ENCODE measurements at places on chromosomes 3 and 15.

- no peak for DNase-seq
Observed at GRCh38 chr15:39502611-39503195, 78.2 kb upstream of the THBS1 start.

DNA sequence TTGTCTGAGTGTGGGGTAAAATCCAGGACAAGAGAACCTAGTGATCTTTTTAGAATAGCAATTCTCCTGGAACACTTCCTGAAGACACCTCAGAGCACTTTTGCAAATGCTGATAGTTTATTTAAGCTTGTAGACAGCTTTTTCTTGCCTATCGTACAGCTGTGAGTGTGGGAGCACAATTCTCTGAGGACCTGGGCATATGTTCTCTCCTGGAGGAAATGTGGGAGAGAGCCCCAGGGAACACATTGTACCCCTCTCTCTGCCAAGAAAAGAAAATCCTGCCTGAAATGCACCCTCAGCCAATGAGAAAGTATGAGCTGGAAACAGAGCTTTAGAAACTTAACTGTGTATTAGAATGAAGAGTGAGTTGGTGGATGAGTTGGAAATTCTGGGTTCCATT, 308.3 kb upstream of the SEMA6D start:
- no peak for DNase-seq

- DNase-seq, result no peak
Observed at GRCh38 chr3:45932112-45932511, 11.2 kb upstream of the CXCR6 start.

GRCh38 chr3:122680475-122681283, at the start of gene PARP14:
PARP14 (plus strand) TSS chr3:122680839; CDS start chr3:122680884, 45 bp downstream.
- DNase-seq, result peak; percentile 43

GRCh38 chr3:78049521-78049920, 1009.6 kb downstream of the ROBO2 start:
- no peak for DNase-seq

DNA sequence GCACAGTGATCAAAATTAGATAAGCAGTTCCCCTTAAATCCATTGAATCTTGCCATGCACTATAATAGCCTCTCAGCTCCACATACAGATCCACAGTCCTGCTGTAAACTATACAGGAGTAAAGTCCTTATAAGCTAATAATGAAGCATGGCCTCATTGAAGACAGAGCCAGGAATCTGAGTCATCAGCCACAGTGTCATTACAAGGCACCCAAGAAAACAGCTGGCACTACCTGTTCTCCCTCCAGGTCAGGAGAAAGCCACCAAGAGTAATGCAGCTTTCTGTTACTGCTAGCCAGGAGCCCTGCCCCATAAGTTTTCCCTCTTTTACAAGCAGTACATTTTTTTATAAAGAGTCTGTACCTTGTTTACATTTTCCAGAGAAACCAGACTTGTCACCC, 27.3 kb downstream of the WDR49 start:
- DNase-seq, result no peak

- no peak for DNase-seq
Observed at GRCh38 chr3:147483145-147483544, 74.0 kb downstream of the ZIC1 start.

DNA sequence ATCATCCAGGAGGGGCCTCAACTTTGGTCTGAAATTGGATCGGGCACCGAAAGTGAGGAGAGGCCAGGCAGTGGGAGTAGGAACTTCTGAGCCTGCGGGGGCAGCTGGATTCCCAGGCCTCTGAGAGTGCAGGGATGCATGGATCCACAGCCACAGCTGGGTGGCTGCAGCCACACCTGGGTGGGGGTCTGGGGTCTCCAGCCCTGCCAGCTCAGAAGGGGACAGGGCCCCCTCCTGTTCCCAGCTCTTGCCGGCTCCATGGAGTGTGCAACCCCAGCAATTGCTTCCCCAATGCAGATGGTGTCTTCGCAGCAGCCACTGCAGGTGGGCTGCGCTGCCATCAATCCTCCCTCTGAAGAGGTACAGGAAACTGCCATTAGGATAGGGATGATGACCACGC, 123.7 kb downstream of the BCHE start:
- DNase-seq, result no peak

DNA sequence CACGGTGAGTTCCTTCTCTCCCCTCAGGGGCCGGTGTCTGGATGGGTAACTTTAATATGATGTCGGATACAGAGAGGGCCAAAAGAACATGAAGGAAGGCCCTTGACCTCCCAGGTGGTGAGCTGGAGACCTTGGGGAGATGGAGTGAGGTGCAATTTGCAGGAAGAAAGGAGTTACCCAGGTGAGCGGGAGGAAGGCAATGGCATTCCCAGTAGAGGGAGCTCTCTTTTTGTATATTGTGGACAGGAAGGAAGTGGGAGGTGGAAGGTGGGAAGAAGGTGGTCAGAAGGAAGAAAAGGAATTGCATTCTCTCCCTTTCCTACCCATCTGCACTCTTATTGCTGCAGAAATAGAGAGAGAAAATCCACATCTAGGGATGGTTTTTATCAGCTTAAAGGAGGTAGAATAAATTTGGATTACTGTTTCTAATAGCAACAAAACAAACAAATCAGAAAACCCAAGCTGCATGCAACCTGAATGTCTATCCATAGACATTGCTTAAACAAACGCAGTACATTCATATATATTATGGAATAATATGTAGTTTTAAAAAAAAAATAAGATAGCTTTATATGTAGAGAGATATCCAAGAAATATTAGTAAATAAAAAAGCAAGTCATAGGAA, 169.0 kb upstream of the TSC22D2 start:
- DNase-seq, result no peak

DNA sequence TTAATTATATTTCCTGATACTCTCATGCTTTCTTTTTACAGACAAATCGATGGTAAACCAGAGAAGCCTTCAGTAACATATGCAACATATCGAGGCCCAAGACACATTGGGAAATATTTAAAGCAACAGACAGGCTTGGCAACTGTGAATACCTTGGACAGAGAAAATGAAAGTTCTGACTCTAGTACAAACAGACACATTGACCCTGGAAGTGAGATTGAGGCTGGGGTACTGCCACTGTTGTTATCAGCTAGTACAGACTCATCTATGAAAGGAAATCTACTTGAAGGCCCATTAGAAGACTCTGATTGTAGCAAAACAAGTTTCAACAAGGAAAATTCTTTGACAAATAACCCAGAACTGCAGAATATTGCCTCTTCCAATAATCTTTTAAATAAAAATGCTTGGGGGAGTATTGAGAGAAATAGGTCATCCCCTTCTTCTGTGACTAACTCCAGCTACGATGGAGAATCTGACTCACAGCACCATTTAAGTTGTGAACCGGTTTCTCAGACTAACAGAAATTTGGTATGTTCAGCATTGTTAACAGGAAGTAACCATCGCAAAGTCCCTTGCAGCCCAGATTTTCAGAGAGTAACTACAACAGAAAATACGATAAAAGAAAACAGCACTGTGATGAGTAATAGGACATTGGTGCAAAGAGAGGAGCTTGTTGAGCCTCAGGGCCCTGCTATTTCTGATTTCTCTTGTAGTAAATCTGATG, 50.2 kb downstream of the CRYBG3 start:
- DNase-seq, result peak; percentile 79

Data from AG04450 (cell line).